ENCODE measurements at places on chromosomes 4 and X. TPM values are rescaled to one million over a fixed set of nuclear protein-coding genes. Genes with fewer than 3 reads are reported as not detected.

The RHOXF2B gene
- not detected for polyA plus RNA-seq

The KLF8 gene
- 5.4 TPM for polyA plus RNA-seq

The SCML2 gene
- polyA plus RNA-seq: 4.8 TPM

The WDR19 gene
- 13.6 TPM for polyA plus RNA-seq

The MGARP gene
- polyA plus RNA-seq: 2.9 TPM

The GAGE12E gene
- not detected for polyA plus RNA-seq

DNA sequence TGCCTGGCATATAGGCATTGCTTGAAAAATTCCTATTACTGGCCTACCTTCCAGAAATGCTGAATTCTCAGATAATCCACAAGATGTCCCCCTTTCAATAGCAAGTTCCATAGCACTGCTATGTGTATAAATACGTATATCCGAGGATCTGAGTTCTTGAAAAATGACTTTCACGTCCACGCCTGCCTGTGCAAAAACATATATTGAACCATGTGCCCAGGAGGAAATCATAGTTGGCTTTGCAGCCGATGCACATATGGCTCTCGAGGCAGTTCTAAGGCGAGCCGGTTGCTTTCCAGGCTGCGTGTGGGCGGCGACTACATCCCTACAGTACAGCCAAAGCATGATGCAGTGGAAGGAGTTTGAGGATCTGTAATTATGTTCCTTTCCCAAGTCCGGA lies 55.4 kb upstream of the ESX1 start:
- no peak for DNase-seq

GRCh38 chrX:131617182-131617581 lies 73.3 kb downstream of the OR13H1 start:
- no peak for DNase-seq

DNA sequence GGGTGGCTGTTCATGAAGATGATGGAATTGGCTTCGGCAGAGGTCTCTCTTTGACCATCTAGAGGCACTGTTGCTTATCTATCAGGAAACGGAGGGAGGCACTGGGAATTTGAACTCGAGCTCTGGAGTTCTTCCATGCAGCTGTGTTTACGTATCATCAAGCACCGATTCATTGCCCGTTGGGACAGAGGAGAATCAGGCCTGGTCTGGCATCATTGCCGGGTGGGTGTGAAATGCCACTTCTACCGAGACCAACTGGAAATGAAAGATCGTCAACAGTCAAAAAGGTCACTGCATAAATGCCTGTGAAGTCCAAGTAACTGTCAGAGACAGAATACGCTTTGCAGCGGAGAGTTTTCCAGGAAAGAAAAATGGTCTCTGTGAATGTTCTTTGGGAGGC lies 166.9 kb downstream of the ASMT start:
- DNase-seq: no peak

DNA sequence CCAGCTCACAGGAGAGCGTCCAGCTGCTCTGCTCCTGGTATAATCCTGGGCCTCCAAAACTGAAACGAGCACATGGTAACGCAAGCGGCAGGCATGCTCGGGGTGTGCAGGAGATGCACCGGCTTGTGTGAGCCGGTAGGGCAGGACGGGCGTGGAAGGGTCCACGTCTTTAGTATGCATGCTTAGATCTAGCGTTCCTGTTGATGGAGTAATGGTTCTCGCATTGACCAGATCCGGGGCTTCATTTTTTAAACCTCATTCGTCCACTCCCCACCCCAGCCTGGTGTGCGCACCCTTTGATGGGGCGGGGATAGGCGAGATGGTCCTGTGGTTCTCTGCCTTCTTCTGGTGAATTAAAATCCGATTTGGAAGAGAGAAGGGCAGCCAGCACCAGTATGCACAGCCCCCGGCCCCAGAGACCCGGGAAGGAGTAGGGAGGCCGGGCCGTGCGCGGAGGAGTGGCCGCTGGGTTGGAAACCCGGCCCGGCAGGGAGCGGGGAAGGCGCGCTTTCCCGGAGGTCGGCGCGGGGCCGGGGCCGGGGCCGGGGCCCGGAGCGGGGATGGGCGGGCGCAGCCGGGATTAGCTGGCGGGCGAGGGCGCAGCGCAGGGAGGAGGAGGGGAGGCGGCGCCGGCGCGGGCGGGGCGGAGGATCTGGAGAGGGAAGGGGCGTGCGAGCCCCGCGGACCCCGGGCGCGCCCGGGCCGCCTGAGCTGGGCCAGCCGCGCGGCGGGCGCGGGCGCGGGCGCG lies 39.9 kb downstream of the FAM149A start:
- peak; percentile 80 for DNase-seq

GRCh38 chr4:6943012-6943884 lies 33.6 kb downstream of the TBC1D14 start:
- DNase-seq: no peak

- no peak for DNase-seq
These were observed 93.1 kb upstream of the CXorf51A start for GRCh38 chrX:146907391-146908240.

DNA sequence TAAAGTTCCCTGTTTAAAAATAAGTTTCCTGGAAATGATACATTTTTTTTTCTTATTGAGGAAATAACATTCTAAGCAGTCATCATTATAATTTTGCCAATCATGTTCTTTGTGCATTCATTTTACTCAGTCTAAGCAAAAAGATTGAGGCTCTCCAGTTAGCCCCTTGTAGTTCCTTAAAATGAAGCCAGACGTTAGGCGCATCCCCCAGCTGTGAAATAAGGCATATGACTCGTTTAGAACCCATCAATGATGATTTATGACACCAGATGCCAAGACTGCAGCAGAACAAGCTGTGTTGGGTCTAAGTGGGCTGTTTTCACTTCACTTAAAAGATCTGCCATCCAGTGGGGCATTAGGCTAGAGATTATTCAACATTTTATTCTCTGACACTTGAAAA lies 17.0 kb downstream of the PDGFC start:
- DNase-seq: no peak

DNA sequence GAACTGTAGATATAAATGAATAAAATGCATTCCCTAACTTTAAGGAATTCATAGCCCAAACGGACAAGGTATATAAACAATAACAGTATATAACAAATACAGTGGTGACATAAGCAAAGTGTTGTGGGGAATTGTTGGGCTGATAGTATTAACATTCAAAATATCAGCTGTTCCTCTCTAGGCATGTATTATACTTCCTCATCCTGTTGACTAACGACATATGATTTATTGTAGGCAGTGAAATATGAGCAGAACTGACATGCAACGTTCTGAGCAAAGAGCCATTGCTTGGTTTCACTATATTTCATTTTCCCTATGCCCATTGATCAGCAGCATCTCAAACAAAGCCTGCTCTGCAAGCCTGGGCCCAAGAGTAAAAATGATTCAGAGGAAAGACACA lies 143.9 kb downstream of the PTCHD1 start:
- no peak for DNase-seq

DNA sequence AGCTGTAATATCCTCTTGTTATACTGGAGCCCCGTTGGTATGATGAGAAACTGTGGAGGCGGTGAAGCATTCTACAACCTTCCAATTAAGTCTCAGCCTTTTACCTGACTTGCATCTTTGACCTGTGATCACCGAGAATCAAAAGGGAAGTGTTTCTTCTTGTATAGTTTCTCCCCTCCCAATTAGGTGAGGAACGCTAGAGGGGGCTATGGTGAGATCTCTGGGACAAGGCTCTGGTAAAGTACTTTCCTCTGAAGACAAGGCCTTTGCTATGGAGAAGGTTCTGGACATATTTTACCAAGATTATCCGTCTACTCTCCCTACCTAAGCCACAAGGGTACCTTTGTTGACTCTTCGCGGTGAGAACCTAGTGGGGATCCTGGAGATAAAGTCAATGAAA lies 111.3 kb downstream of the CBLL2 start:
- DNase-seq: no peak

DNA sequence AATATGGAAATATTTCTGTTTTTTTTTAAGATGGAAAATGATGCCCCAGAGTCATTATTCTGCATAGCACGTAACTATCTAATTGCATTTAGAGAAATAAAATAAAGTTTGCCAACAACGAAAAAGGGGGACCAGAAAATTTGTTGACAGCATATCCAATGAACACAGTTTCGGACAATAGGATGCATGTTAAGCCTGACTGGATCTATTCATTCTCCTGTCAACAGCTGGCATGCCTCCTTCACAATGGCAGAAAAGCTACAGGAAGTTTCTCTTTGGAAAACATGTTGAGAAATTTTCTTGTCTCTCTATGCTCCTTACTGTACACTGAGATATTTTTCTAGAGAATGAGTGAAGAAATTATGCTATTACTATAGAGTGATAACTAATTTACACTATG lies 262.5 kb downstream of the GRID2 start:
- DNase-seq: no peak

- no peak for DNase-seq
These were observed 63.8 kb upstream of the ENPP6 start for GRCh38 chr4:184281231-184282139.

GRCh38 chr4:11912886-11913285 lies 484.2 kb upstream of the HS3ST1 start:
- no peak for DNase-seq

DNA sequence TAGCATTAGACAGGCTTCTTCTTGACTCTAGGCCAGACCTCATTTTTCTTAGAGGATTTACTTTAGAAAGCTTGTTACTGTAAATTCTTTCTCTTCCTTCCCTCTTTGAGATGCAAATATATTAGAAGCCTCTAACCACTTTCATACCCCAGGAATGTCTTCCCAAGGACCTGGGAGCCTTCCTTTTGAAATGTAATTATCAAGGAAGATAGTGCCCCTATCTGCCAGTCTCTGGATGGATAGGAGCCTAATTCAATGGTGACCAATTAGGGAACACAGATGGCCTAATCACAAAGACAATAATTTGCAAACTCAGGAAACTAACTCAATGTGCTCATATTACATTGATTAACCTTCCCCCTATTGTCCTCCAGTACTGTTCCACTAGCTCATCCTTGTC lies 145.6 kb upstream of the DCAF8L1 start:
- DNase-seq: no peak

DNA sequence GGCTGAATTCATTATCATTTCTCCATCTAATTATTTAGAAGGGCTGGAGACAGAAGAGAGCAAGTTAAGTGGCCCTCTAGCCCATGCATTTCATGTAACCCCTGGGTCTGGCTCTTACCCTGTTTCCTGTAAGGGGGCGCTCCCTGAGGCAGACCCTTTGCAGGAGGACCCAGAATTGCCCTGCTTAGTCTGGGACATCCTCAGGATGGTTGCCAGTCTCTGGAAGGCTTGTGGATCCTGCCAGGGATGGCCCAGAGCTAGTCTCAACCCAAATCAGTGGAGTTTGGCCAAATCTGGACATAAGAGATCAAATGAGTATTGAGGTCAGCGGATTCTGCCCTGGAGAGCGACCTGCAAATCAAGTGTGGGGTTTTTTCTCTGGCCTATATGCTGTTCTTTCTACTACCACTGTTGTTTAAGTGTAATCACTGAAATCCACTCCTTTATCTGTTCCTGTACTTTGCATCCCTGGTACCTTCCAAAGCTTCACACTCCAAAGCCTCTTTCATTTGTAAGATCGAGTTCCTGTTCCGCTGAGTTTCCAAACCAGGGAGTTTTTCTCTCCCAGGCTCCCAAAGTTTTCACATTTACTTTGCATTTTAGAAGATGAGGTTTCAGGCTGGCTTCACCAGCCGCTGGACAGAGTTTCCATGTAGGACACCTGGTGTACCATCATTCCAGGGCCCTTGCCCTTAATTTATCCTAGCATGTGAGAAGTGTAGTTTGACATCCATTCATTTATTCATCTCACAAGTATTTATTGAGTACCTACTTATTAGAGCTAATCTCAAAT lies 6.3 kb downstream of the KLF3 start:
- DNase-seq: no peak

- DNase-seq: no peak
These were observed 8.2 kb downstream of the HPGDS start for GRCh38 chr4:94334476-94334875.

DNA sequence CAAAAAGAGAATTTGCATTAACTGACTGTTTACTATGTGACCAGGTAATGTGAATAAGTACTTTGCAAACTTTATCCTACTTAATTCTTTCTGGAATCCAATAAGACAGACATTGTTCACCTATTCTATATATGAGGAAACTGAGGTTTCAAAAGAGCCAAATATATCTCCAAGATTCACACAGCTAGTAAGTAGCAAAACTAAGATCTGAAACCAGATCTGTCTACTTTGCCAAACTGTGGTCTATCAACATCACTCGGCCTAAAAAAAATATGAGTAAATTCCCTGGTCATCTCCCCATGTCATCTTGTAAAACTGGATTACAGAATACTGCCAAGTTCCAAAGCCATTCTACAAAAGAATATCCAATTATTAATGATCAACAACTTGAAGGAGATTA lies 52.8 kb downstream of the ANAPC10 start:
- DNase-seq: no peak
